ENCODE measurements at places on chromosomes 6 and 20. TPM values are rescaled to one million over a fixed set of nuclear protein-coding genes. Genes with fewer than 3 reads are reported as not detected.
A peak's percentile ranks its signal among the peaks of the same experiment; 100 is the strongest.

- no peaks in the 10 kb centered on the region for H3K27me3 ChIP-seq
- H3K4me1 ChIP-seq = peaks cover 32% of the 10 kb centered on the region
- peak overlapping the region; percentile 47 for H3K27ac ChIP-seq
- peak; percentile 83 for DNase-seq
- no peaks in the 10 kb centered on the region for H3K36me3 ChIP-seq
- no peak overlapping the region for H3K4me3 ChIP-seq
These were observed 15.4 kb upstream of the KIAA1755 start for GRCh38 chr20:38275815-38276550.

- H3K27me3 ChIP-seq = peaks cover 55% of the 10 kb centered on the region
- no peak overlapping the region for H3K27ac ChIP-seq
- no peak for DNase-seq
These were observed 24.1 kb upstream of the BPIFA3 start for GRCh38 chr20:33192912-33193501.

EGFL8 gene
- 26.0 TPM for total RNA-seq

- H3K36me3 ChIP-seq = peaks cover 17% of the 10 kb centered on the region
- no peak for DNase-seq
- peak overlapping the region; percentile 82 for H3K27ac ChIP-seq
These were observed 523 bp upstream of the COX7A2 start for GRCh38 chr6:75244063-75244584.

CRISP2 gene
- total RNA-seq = not detected

LRFN2 gene
- total RNA-seq = not detected

DNA sequence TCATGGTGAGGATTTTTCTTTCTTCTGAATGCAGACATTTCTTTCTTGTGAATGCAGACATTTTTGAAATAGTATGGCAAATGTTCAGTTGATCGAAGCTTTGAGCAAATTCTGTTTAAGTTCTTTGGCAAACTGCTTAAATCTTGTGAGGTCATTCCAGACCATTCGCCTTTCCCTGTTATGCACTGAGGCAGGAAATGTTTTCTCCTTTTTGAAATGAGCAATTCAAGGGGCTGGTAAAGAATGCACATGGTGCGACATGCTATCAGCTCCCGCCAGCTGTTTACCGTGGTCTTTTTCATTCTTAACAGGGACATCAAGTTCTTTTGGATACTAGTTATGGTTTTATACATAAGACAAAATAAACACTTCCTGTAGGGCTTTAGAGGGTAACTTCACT lies 112.0 kb upstream of the CCN2 start:
- H3K36me3 ChIP-seq = no peaks in the 10 kb centered on the region
- no peaks in the 10 kb centered on the region for H3K27me3 ChIP-seq
- no peak overlapping the region for H3K4me3 ChIP-seq

PLN gene
- not detected for total RNA-seq

GRCh38 chr20:3115190-3116107 lies 30.9 kb upstream of the AVP start:
- H3K4me3 ChIP-seq = no peak overlapping the region
- DNase-seq = peak; percentile 33
- H3K27ac ChIP-seq = no peak overlapping the region
- H3K27me3 ChIP-seq = no peaks in the 10 kb centered on the region
- H3K36me3 ChIP-seq = no peaks in the 10 kb centered on the region

DNA sequence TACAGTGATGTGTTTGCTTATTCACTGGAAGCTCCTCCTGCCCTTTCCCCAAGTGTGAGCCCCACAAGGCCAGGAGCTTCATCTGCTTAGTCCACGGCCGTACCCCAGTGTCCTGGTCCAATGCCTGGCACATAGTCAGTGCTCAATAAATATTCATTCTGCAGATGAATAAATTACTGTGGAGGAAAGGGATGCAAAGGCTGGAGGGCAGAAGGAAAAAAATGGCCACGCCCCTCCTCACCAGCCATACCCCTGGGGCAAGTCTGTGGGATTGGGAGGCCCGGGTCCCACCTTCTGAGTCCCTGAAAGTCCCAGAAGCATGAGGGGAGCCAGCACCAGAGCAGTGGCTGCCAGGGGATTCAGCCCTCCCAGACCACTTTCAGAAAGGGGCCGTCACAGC lies 65.5 kb downstream of the GRM4 start:
- H3K27me3 ChIP-seq = peaks cover 68% of the 10 kb centered on the region
- H3K4me3 ChIP-seq = no peak overlapping the region
- DNase-seq = no peak
- no peaks in the 10 kb centered on the region for H3K36me3 ChIP-seq

DNA sequence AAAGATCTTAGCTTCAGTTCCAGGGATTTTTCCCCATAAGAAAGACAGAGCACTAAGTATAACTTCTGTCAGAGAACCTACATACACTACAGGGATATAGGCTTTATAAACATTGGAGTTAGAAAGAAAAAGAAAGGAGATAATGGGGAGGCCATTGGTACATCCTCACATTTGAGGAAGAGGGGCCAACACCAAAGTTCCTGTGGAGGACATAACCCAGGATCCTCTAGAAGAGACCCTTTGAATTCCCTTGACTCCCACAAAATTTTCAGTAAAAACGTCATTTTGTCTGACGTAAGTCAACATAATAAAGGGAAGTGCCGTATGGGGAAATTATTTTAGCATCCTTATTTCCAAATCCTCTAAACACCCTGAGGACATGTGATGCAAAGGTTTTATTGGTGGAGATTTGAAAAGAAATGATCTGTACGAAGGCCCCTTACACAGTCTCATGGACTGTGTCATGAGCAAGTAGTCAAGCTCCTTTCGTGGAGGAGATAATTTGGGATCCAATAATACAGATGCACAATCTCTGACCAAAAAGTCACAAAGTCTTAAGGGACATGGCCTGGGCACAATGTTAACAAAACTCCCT lies 33.2 kb downstream of the HLA-DRA start:
- H3K27ac ChIP-seq = no peak overlapping the region
- H3K4me3 ChIP-seq = no peak overlapping the region
- H3K36me3 ChIP-seq = no peaks in the 10 kb centered on the region
- H3K27me3 ChIP-seq = peaks cover 12% of the 10 kb centered on the region
- H3K4me1 ChIP-seq = no peaks in the 10 kb centered on the region

OPN5 gene
- total RNA-seq = not detected

- DNase-seq = peak; percentile 24
- H3K36me3 ChIP-seq = no peaks in the 10 kb centered on the region
- no peak overlapping the region for H3K4me3 ChIP-seq
- H3K4me1 ChIP-seq = peaks cover 19% of the 10 kb centered on the region
These were observed 37.5 kb downstream of the SRC start for GRCh38 chr20:37383229-37383989.

RNGTT gene
- 15.2 TPM for total RNA-seq

ZNF217 gene
- total RNA-seq = 63.8 TPM

DNA sequence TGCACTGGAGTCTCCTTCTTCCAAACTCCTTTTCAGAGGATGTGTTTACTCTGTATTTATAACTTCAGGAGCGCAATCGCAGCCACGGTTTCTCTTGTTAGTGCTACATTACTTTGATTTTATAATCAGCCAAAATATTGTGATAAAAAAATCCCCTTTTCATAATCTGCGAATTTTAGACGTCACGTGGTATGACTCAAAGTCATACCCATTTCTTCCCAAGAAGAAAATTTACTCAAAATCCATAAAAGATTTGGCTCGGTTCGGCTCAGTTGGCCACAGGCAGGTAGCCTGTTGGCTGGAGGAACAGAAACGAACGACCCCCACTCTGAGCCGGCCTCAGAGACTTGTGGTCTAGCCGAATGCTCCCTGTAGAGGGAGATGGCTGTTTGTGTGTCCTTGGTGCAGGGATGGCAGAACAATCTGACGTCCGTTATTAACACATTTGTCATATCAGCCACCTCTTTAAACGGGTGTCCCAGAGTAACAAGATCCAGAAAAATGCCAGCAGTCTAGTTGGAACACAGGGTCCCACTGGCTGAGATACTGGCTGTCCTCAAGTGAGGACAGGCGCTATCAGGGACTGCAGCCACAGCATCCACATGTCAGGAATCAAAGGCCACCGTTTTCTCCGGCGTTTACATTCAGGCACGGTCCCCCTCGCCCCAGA lies 247.6 kb downstream of the DLL1 start:
- peaks cover 95% of the 10 kb centered on the region for H3K27me3 ChIP-seq
- no peak for DNase-seq
- no peaks in the 10 kb centered on the region for H3K36me3 ChIP-seq
- no peaks in the 10 kb centered on the region for H3K4me1 ChIP-seq
- H3K27ac ChIP-seq = no peak overlapping the region
- no peak overlapping the region for H3K4me3 ChIP-seq

HMGCLL1 gene
- total RNA-seq = 0.68 TPM

- no peak overlapping the region for H3K4me3 ChIP-seq
- H3K27ac ChIP-seq = no peak overlapping the region
- H3K27me3 ChIP-seq = no peaks in the 10 kb centered on the region
- DNase-seq = no peak
These were observed 56.3 kb downstream of the PXDC1 start for GRCh38 chr6:3695065-3695817.

GRCh38 chr6:82006027-82006738 lies 241.4 kb downstream of the IBTK start:
- no peak overlapping the region for H3K27ac ChIP-seq
- DNase-seq = no peak
- no peaks in the 10 kb centered on the region for H3K36me3 ChIP-seq
- no peak overlapping the region for H3K4me3 ChIP-seq

GJA10 gene
- total RNA-seq = not detected

GRCh38 chr6:2988094-2988425 lies 11.6 kb upstream of the NQO2 start:
- DNase-seq = no peak
- peaks cover 56% of the 10 kb centered on the region for H3K4me1 ChIP-seq
- H3K36me3 ChIP-seq = no peaks in the 10 kb centered on the region
- peak overlapping the region; percentile 99 for H3K27ac ChIP-seq

- no peak overlapping the region for H3K27ac ChIP-seq
- DNase-seq = no peak
- H3K4me3 ChIP-seq = no peak overlapping the region
- no peaks in the 10 kb centered on the region for H3K4me1 ChIP-seq
- H3K27me3 ChIP-seq = no peaks in the 10 kb centered on the region
- peaks cover 8% of the 10 kb centered on the region for H3K36me3 ChIP-seq
These were observed 8.4 kb upstream of the COL20A1 start for GRCh38 chr20:63284544-63284949.

BEND6 gene
- 5.7 TPM for total RNA-seq

GRCh38 chr6:30679765-30680535 lies 6.5 kb downstream of the PPP1R18 start:
- DNase-seq = no peak
- H3K4me3 ChIP-seq = no peak overlapping the region
- no peaks in the 10 kb centered on the region for H3K36me3 ChIP-seq
- peaks cover 33% of the 10 kb centered on the region for H3K4me1 ChIP-seq
- H3K27me3 ChIP-seq = no peaks in the 10 kb centered on the region

- no peak overlapping the region for H3K27ac ChIP-seq
- no peak for DNase-seq
- no peaks in the 10 kb centered on the region for H3K4me1 ChIP-seq
- H3K4me3 ChIP-seq = no peak overlapping the region
These were observed 149.7 kb upstream of the ARID1B start for GRCh38 chr6:156627524-156627923.

FOXS1 gene
- not detected for total RNA-seq

DNA sequence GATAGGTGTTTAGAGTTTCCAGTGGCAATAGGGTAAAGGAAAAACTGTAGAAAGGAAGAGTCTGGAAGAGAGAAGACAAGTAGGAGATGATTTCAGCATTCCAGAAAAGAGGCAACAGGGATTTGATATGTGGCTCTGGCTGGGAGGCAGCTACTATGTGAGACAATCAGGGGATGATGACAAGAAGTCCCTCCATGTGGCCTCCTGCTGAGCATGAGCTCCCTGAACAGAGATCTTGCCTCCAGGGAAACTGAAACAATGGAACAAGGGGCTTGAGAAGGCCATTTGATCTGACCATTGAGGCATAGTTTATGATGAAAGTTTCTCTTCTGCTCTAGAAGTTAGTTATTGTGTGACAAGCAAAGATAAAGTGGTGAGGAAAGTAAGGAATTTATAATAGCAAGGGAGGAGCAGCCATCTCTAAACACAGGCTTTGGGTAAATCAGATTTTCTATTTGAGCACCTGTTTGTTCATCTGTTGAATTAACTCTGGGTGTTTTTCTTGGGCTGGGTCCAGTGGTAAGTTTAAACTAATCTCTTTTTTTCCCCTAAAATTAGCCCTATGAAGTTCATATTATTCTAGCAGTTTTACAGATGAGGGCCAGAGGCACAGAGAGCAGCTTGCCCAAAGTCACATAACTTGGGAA lies 3.0 kb upstream of the GPX5 start:
- H3K27me3 ChIP-seq = peaks cover 21% of the 10 kb centered on the region
- H3K4me1 ChIP-seq = no peaks in the 10 kb centered on the region
- H3K27ac ChIP-seq = no peak overlapping the region
- no peak for DNase-seq
- no peak overlapping the region for H3K4me3 ChIP-seq

HECA gene
- 11.6 TPM for total RNA-seq

DNA sequence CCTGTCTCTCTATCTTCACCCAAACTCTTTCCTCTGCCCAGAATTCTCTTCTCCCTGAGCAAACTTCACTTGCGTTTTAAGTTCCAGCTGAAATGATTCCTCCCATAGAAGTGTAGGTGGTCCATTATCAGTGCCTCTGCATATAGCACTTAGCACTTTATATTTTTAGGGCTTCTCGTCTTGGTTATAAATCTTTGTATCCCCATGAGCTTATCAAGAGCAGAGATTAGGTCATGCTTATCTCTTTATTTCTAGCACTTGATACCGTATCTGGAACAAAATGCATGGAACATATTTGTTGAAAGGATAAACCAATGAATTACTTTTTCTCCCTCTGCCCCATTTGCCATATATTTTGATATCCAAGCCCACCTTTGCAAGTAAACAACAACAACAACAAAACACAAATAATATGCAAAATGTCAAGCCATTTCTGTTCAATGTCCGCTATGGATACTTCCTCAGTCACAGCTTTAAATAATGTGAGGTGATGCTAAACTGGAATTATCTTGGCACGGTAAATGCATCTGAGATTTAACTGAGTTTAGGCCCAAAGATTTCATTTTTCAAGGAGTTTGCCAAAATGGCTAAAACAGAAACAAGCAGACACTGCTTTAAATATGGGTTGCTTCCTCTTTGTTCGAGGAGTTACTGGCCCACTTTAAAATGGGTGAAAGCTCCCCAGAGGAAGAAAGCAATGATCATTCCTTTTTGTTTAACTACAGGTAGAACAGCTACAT lies 106.2 kb upstream of the STMND1 start:
- no peaks in the 10 kb centered on the region for H3K27me3 ChIP-seq
- H3K36me3 ChIP-seq = no peaks in the 10 kb centered on the region
- no peak overlapping the region for H3K4me3 ChIP-seq
- H3K4me1 ChIP-seq = no peaks in the 10 kb centered on the region
- H3K27ac ChIP-seq = no peak overlapping the region
- no peak for DNase-seq

- H3K27me3 ChIP-seq = no peaks in the 10 kb centered on the region
- no peaks in the 10 kb centered on the region for H3K36me3 ChIP-seq
- H3K4me1 ChIP-seq = no peaks in the 10 kb centered on the region
These were observed 87.8 kb upstream of the HS3ST5 start for GRCh38 chr6:114430534-114431124.
